ENCODE measurements at places on chromosomes 5 and 9.

- no peak for DNase-seq
Observed at GRCh38 chr5:99317136-99317535, 388.3 kb upstream of the CHD1 start.

- no peak for DNase-seq
Observed at GRCh38 chr9:105278751-105279150, 34.3 kb downstream of the SLC44A1 start.

DNA sequence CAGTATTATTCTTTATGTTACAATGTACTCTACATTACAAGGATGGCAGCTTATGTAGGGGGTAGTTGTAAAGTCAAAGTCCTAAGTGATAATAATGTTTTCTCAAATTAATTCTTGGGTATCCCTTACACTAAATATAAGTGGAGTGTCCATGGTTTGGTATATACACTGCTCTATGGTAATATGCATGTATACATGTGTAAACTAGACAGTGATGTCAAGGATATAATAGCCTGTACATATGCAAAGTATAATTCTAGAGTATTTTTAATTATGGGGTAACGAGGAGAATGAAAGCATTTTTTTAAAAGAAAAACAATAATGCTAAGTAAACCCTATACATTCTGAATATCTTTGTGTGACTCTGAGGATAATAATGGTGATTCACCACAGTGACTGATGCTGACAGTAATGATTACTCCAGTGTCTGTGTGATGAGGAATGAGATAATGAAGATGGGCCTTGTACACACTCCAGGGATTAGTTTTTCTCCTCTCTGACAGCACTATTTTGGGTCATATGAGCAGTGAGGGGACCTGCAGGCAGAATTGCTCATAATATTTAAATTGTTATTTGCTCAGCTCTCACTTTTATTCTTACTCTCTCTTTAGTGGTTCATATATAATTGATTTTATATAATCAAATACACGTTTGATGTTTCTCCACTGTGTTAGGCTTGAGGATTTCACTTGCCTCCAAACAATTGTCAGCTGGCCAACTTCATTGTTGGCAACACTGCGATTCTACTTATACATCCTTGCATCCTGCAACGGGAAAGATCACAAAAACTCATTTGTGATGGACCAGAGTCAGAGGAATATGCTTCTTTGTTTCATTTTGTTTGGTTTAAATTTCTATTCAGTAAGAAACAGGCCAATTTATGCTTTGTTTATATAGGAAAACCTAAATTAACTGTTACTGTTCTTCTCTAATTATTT, 88.2 kb downstream of the NREP start:
- no peak for DNase-seq

- DNase-seq, result no peak
Observed at GRCh38 chr5:135024956-135025729, 8.9 kb downstream of the PITX1 start.

DNA sequence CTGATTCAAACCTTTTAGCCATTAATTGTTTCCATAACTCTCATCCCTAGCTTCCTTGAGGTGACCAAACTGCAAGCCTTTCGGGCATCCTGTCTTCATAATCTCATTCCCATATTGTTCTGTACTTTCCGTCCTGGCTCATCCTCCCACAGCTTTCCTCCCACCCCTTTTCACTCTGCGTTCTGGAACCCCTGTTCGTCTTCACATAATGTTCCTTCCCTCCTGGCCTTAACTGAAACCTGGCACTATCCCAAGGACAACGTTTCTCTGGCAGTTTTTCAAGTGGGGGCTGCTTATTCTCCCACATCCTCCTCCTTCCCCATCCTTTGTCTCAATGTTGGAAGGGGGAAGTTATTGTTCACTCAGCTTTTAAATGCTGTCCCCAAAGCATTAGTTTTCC, 1.5 kb downstream of the ZNF189 start:
- no peak for DNase-seq

- no peak for DNase-seq
Observed at GRCh38 chr5:179241175-179241574, 104.1 kb downstream of the ADAMTS2 start.

Data from stimulated activated CD4-positive, alpha-beta T cell treated with anti-CD3 and anti-CD28 coated beads, Interleukin-1b, Interleukin-23, amount 100 ng/mL, for 24 hours (primary cell).